Left lobe of liver (tissue), 2 donors: ENCODE measurements at places on chromosomes 7 and 10. TPM values are rescaled to one million over a fixed set of nuclear protein-coding genes. Genes with fewer than 3 reads are reported as not detected.

Gene SPAM1
- total RNA-seq: not detected

Gene GLI3
- total RNA-seq: 0.88 TPM

Gene ANKRD61
- total RNA-seq: not detected

Gene BTBD16
- total RNA-seq: 1.5 TPM

Gene CPXM2
- 0.45 TPM for total RNA-seq

Gene TACC2
- 21.5 TPM for total RNA-seq

Gene ELOVL3
- total RNA-seq: not detected

Gene PRPF18
- total RNA-seq: 8.8 TPM

Gene TNS3
- 47.2 TPM for total RNA-seq

Gene FAM237B
- not detected for total RNA-seq

Gene SFRP5
- total RNA-seq: 6.4 TPM

Gene FGFR2
- 22.6 TPM for total RNA-seq

Gene BEND7
- total RNA-seq: 14.9 TPM

Gene WIPF3
- total RNA-seq: 0.73 TPM

DNA sequence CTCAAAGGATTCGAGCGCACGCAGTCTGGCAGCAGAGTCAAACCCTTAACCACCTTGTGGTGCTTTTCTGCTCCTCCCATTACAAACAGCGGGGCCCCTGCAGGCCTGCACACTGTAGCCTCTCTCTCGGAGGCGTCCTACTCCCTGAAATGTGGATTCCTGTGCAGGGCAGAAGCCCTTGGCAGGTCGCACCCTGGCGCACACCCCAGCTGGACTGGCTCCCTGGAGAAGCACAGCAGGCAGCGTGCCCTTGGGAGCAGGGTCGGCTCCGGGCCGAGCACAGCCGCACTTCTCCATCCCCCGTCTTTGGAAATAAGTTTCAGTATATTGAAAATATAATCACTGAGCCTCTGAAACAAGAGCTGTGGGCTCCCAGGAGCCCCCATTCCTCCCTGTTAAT is 144.1 kb downstream of the C10orf105 start:
- peak; percentile 83 for DNase-seq

- no peak for DNase-seq
Observed at GRCh38 chr10:79615577-79615976, 4.8 kb downstream of the SFTPA1 start.

DNA sequence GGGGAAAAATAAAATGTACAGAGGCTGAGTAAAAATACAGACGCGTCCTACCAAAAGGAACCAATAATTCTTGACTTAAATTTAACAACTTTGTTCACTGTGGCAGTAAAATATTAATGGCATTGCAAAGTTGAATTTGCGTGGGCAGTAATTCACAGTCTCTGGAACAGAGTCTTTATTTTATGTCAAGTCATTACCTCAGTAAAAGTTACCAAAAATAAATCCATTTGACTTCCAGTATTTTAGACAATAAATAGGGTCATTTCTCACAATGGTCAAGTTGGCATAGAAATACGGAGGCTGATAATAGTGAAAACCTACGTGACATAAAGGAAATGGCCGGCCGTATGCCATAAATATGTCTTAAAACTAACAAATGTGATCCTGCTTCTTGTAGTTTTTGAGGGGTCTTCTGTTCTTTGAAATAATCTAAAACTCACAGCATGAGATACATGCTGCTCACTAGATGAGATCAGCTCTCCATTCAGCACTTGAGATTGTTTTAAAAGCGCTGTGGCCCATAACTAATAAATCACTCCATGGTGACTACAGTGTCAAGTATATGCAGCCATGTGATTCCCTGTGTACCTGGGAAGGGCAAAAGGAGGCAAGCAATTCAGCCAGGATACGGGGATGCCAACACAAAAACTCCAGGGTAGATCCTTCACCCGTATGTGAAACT is 75.3 kb downstream of the DOCK4 start:
- DNase-seq: no peak

- DNase-seq: no peak
Observed at GRCh38 chr7:76069238-76069638, 21.3 kb downstream of the MDH2 start.

- no peak for DNase-seq
Observed at GRCh38 chr7:2894118-2894940, 50.2 kb upstream of the GNA12 start.

DNA sequence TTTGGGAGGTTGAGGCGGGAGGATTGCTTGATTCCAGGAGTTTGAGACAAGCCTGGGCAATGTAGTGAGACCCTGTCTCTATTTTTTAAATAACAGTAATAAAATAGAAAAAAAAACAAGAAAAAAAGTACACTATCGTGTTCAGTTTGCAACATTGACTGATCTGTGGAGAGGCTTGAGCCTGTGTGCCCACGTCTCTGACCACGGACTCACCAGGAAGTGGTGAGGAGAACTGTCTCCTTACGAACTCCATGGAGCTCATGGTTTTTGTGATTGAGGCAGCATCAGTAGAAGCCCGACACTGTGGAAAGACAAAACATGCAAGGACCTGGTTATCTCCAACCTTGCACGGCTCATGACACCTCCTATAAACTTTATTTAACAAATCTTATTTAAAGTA is 23.9 kb upstream of the DNAJB6 start:
- no peak for DNase-seq

GRCh38 chr10:102611514-102612087 is 32.7 kb upstream of the TRIM8 start:
- DNase-seq: no peak

GRCh38 chr10:130189608-130190054 is 53.4 kb downstream of the GLRX3 start:
- no peak for DNase-seq

GRCh38 chr10:112663234-112664125 is 216.5 kb downstream of the VTI1A start:
- no peak for DNase-seq

DNA sequence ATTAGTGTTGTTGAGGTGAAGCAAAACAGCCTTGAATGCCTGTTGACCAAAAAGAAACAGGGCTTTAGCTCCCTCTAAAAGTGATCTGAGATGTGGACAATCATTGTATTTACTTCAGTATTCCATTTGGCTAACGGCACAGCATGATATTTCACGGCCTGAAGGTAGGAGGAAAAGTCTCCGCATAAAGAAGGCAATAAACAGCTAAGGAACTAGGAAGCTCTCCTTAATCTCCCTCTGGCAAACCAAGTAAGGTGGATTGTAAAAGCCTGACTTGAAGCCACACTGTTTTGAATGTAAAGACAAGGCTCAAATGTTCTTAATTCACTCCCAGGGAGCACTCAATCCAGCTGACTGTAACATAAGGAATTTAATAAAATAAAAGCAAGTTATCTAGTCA is 160.0 kb upstream of the ZNF804B start:
- no peak for DNase-seq

DNA sequence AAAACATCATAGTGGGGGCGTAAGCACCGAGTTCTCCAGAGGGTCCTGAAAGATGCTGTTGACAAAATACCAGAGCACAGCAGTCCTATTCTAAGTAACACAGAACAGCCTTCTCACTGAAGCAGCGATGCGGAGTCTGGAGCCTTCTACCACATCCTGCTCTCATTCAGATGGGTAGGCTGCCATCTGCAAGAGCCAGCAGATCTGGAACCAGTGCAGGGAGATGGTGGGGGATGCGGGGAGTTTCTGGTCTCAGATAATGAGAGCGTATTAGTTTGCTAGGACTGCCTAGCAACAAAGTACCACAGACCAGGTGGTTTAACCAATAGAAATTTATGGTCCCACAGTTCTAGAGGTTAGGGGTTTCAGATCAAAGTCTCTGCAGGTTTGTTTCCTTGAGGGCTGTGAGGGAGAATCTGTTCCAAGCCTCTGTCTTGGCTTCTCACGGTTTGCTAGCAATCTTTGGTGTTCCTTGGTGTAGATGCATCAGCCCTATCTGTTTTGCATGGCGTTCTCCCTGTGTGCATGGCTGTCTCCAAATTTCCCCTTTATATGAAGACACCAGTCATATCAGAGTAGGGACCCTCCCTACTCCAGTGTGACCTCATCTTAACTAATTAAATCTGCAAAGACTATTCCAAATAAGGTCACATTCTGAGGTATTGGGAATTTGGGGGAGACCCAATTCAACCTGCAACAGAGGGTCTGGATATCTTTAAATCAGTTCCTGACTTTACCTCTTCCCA is 52.0 kb upstream of the STEAP1B start:
- DNase-seq: no peak

GRCh38 chr10:45034301-45034700 is 33.6 kb downstream of the ZNF22 start:
- no peak for DNase-seq

- no peak for DNase-seq
Observed at GRCh38 chr10:17375936-17376584, 78.3 kb downstream of the ST8SIA6 start.

DNA sequence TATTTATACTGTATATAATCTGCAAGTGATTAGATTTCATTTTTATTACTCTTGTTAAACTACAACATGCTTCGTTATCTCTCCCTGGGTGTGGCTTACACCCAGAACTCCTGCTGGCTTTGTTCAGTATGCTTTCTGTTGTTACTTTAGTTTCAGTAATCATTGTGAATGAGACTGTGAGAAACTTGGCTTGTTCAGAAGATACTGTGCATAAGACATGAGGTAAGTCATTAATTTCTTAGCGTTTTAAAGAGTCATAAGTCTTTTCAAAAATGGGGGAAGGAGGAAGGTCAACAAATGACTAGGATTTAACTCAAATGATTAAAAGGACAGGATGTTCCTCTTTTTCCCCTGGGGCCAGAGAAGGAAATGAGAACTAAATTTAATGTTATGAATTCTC is 11.6 kb upstream of the ADD3 start:
- DNase-seq: no peak

GRCh38 chr7:44772440-44772839 is 23.8 kb downstream of the ZMIZ2 start:
- DNase-seq: no peak

DNA sequence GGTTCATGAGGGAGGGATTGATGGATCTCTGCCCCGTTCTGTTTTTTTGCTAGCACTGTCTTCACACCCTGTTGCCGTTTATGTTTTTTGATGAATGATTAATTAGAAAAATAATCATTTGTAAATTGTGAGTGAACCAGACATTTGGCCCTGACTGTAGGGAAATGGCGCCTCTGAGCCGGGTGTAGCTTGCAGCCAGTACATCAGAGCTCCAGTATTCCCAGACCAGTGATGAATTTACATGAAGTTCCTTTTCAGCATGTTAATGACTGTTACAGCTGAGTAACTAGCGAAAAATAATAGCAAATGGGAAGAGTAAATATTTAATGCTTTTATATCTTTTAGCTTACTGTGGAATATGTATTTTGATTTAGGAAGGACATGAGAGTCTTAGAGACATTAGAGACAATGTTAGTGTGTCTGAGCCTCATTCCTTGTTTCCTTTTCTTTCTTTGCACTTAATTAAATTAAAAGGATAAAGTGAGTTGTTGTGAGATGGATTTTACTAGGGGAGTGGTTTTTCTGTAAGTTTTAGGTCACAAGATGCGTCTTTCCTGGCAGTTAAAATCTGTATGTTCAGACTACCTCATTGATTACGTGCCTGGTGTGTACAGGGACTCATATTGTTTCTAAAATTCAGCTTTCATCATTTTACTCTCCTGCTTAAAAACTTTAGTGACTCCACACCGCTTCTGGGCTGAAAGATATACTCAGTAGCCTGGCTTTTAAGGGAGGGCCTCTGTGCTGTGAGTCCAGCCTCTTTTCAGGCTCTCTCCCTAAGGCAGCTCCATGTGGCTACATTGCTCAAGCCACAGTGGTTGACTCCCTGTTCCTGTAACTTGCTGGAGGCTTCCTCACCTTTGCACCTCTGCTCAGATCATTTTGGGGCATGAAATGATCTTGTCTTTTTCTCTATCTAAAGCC is 86.4 kb downstream of the AUTS2 start:
- DNase-seq: no peak

GRCh38 chr7:2131341-2131740 is 101.4 kb downstream of the MAD1L1 start:
- no peak for DNase-seq

DNA sequence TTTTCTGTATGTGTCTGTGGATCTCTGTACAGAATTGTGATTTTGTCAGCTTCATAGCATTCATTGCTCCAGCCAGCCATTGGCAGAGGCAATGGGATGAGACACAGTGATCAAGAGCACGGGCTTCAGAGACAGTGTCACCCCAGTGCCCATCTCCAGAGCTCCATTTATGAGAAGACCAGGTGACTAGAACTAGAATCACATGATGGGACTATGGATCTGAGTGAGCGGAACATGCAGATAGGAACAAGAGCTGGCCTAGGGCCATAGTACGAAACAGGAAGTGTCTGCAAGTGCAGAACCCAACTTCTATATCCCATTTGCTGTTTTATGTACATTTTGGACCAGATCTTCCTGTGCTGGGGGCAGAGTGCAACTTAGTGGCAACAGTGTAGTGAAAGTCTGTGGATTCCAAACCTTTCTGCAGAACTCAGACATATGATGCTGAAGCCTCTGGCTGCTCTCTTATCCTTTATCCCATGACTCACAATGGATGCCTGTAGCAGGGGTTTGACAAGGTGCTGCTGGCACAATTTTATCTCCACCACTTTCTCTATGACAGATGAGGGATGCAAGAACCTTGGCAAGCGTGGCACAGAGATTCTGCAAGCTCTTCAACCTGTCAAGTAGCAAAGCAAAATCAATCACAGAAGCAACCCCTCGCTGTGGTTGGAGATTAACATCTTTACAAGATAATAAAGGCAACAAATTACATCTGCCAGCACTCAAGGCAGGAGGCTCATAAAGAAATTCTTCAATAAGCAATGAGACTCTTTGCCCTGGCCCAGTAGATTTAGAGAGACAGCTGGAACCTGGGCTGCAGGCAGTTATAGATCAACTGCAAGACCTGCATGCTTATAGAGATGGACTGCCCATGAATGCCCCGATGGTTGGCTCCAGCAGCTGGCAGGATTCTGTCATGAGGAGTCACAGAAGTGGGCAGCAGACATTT is 681.3 kb downstream of the TNS3 start:
- no peak for DNase-seq

GRCh38 chr10:5854131-5854475 is 35.6 kb downstream of the ANKRD16 start:
- DNase-seq: no peak

GRCh38 chr7:3089493-3089892 is 45.8 kb upstream of the CARD11 start:
- DNase-seq: no peak

DNA sequence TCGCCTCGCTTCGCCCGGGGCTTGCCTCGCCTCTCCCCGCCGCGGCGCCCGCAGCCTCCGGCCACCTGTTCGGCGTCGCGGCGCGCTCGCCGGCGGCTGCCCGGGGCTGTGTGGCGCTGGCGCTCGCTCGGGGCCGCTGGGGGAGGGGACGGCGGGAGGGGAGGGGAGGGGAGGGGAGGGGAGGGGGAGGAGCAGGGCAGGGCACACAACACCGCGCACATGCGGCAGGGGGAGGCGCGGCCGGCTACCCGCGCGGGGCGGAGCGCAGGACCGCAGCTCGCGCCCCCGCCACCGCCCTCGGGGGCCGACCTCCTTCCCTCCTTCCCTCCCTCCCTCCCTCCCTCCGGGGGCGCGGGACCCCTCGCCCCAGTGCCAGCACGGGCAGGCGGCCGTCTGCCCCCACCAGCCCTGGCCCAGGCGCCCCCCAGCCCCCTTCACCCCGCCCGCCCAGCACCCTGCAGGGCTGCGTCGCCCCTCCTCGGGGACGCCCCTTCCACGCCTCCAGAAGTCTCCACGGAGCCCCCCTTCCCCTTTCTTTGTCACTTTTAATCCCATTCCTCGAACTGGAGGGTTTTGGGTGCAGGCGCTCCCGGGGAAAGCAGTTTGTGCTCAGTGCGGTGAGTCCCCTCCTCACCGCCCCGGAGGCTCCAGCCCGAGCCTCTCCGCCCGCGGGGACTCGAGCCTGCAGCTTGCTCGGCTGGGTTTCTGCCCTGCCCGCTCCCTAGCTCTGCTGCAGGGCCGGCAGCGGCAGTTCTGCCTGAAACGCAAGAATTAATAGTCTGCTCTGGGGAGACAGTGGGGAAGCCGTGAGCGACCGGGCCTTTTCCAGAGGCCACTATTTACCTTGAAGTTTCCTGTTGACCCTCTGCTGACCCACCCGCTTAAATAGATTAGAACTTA is at the start of gene PARD3:
TSS of gene PARD3 (minus strand) at position 112 of the 900 bp plus-strand sequence. CDS start 301 bp downstream, outside the sequence.
- peak; percentile 80 for DNase-seq
